Left renal pelvis (tissue), 4 donors: ENCODE measurements at places on chromosomes 12 and 14.

GRCh38 chr12:7068994-7069346, 8.5 kb downstream of the C1S start:
- no peak for DNase-seq

- no peak for DNase-seq
Measured at GRCh38 chr14:59461891-59462290, 3.3 kb downstream of the GPR135 start.

DNA sequence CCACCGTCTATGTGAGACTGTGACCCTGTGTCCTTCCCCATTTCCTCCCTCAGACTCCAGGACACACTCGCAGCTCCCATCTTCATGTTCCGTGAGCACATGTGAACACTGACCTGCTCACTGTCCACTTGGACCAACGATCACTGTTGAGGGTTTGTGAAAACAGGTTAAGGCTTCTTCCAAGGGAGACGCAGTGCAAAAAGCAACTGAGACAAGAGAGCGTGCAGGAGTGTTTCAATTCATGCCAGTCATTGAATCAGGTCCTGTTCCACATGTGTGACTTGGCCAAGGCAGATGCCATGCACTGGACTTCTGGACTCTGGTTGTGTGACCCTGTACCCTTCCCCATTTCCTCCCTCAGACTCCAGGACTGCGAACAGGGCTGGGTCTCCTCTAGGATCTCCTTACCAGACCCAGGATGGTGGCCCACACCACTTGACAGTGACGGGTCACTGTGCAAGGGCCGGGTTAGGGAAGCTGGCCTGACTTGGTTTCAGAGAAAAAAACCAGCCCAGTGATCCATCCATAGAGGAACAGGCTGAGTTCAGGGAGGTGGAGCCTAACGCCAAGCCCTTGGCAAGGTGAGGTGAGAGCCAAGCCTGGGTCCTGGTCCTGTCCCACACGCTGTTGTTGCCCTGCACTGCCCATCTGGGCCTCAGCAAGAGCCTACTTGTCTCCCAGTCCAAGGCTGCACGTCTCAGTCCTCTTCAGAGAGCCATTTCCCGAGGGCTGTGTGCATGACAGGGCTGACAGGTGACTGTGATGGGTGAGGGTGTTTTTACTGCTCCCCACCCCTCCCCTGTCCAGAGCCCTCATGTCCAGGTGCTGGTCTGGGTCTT, 5.7 kb upstream of the KRT5 start:
- no peak for DNase-seq

GRCh38 chr12:10362325-10362724, 27.5 kb downstream of the KLRK1 start:
- no peak for DNase-seq

DNA sequence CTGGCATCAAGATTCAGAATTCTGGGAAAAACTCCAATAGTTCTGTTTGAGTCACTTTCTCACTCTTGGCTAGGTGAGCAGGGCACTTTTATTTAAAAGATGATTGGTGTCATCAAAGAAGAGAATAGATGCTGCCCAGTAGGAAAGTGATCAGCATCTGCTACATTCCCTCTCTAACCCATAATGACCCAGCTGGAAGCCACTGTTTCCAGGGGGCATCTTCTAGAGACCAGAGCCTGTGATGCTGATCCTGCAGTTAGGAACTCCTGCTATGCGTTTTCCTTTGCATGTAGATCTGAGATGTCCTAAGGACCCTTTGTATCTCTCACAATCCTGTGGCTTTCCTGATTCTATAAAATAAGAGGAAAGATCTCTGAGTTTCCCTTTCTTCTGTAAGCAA, 79.9 kb upstream of the TMTC1 start:
- no peak for DNase-seq

DNA sequence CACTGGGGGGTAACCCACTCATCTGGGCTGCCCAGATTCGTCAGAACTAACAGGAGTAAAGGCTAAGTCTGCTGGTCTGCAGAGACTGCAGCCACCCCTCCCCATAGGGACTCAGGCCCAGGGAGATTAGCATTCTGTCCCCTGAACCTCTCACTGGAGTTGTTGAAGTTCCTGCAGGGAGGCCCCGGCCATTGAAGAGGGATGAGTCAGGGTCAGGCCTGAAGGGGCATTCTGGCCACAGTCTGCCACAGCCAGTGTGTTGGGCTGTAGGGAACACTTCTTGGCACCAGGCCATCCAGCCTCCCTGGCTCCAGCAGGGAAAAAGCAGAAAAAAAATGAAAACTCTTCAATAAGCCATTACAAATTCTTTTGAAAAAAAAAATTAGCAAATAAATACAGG, 35.3 kb downstream of the KLRK1 start:
- DNase-seq, result no peak
